ENCODE measurements at places on chromosomes 1 and 21. TPM values are rescaled to one million over a fixed set of nuclear protein-coding genes. Genes with fewer than 3 reads are reported as not detected.

DNA sequence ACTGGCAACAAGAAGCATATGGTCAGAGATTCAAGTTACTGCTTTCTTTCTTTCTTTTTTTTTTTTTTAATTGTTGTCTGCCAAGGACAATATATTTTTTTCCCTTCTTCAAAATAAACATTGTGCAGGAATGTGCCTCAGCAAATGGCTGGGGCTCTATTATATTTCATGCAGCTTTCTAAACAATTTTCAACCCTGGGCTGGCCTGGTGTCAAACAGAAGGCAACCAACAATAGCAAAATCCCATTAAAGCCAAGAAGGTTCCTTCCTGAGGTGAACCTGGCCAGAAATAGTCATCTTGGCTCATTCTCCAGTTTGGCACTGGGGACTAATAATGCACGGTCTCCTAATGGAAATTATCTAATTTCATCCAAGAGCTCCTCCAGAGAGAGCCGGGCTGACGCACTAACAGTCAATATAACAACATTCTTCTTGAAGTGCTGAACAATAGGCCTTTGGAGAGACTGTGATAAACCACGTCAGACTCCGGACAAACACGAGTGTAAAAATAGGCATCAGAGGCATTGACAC is 35.7 kb upstream of the HLX start:
- H3K4me3 ChIP-seq: no peak overlapping the region
- DNase-seq: no peak
- H3K4me1 ChIP-seq: peaks cover 17% of the 10 kb centered on the region

- no peaks in the 10 kb centered on the region for H3K36me3 ChIP-seq
- no peak overlapping the region for H3K4me3 ChIP-seq
- no peaks in the 10 kb centered on the region for H3K4me1 ChIP-seq
- DNase-seq: no peak
Observed at GRCh38 chr1:5774019-5774418, 218.2 kb downstream of the NPHP4 start.

The TDRD5 gene
- not detected for total RNA-seq

DNA sequence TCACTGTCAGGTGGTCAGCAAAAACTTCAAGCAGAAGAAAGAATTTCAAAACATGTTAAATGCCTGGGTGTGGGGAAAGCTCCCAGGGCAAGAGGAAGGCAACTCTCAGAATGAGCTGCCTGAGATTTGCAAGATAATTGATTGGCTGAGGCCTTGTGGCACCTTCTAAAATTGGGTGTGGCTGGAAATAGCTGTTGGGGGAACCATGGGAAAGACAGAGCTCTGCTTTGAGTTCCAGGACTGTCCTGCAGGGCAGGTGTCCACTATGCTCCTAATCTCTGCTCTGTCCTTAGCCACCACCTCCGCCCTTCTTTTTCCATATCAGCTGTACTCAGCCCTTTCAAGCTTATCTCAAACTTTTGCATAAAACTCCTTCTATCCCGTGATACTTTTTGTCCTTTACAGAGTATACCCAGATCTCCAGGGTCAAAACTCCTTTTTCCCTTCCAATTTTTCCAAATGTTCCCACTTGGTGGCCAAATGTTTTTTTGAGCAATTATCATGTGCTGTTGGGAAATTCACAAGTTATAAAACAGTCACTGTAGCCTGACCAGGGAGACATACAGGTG is 23.8 kb upstream of the PPP2R5A start:
- no peak overlapping the region for H3K4me3 ChIP-seq
- H3K27me3 ChIP-seq: peaks cover 8% of the 10 kb centered on the region
- DNase-seq: no peak
- H3K36me3 ChIP-seq: no peaks in the 10 kb centered on the region
- H3K4me1 ChIP-seq: no peaks in the 10 kb centered on the region
- H3K27ac ChIP-seq: no peak overlapping the region

DNA sequence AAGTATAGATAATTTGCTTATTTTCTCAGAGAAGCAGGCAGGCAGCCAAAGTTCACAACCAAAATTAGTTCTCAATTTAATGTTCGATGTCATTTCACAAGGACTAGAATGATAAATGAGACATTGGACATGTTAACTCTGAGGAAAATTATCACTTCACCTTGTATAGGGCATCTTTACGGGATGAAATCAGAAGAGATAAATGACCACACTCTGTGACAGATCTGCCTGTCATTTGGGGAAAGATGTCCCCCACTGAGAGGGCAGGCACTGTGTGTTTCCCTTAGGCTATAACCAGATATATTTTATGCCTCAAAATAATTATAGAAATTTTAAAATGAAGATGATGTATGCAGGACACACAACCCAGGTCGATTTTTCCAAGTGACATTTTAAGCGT is 642.9 kb downstream of the BRINP3 start:
- no peak overlapping the region for H3K4me3 ChIP-seq
- no peaks in the 10 kb centered on the region for H3K4me1 ChIP-seq
- no peaks in the 10 kb centered on the region for H3K27me3 ChIP-seq
- DNase-seq: no peak
- no peaks in the 10 kb centered on the region for H3K36me3 ChIP-seq
- no peak overlapping the region for H3K27ac ChIP-seq

The TPTE gene
- total RNA-seq: not detected

- no peak overlapping the region for H3K4me3 ChIP-seq
- no peak overlapping the region for H3K27ac ChIP-seq
- no peak for DNase-seq
- peaks cover 3% of the 10 kb centered on the region for H3K27me3 ChIP-seq
Observed at GRCh38 chr1:29679316-29679715, 443.0 kb downstream of the PTPRU start.

DNA sequence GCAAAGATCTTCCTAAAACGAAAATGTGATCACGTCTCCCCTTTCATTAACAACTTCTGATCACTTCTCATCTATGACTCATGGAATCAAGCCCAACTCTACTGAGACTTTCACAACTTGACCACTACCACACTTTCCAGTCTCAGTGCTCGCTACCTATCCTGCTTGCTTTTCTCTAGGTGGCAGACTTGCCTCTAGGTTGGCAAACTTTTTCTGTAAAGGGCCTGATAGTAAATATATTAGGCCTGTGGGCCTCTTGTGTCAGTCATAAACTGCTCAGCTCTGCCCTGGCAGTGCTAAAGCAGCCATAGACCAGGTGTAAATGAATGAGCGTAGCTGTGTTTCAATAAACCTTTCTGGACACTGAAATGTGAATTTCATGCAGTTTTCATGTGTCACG is 21.5 kb upstream of the HMGB4 start:
- no peak for DNase-seq
- no peak overlapping the region for H3K27ac ChIP-seq
- H3K4me1 ChIP-seq: no peaks in the 10 kb centered on the region
- no peaks in the 10 kb centered on the region for H3K36me3 ChIP-seq
- H3K27me3 ChIP-seq: peaks cover 8% of the 10 kb centered on the region
- H3K4me3 ChIP-seq: no peak overlapping the region
